ENCODE measurements at places on chromosomes 13 and 19.

DNA sequence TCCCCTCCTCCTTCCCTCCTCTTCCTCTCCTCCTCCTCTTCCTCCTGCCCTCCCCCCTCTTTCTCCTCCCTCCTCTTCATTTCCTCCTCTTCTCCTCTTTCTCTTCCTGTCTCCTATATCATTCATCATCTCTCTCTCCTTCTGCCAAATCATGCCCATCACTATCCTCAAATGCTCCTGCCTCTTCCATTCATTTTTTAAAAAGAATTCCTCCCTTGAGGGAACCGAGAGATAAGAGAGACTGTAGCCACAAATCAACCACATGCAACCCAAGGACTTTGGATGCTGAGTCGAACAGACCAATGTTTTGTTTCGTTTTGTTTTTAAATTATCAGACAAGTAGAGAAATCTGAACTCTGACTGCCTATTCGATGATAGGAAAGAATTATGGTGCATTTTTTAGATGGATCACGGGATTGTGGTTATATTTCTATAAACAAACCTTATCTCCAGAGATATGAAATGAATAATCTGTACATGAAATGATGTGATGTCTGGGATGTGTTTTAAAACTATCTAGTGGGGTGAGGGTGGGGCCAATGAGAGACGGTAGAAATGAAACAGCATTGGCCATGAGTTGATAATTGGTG, 9.5 kb upstream of the ZNF541 start:
- no peak for DNase-seq

- DNase-seq = no peak
Measured at GRCh38 chr13:20923272-20923671, 20.7 kb upstream of the XPO4 start.

DNA sequence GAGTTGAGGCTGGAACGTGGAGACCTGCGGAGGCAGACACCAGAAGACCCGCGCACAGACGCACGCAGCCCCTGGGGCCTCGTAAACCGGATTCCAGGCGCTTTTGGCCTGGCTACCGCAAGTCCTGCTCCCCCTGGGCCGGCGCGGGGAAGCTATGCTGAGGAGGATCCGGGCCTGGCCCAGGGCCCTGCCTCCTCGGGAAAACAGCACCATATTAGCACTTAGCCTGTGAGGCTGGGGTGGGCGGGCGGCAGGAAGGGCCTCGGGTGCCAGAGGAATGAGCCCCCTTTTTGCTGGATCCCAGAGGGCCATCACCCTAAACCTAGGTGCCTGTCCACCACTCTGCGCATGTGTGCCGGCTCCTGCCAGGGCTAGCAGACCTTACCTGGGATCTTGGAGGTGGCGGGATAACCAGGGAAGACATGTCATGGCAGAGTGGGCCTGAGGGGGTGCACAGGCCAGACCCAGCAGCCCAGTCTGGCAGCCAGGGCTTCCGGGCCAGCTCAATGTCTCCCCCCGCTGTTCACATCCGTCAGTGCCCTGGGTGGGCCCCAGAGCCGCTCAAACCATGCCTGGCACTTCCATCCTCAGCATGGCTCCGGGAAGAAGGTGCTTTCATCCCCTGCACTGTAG, 7.3 kb downstream of the ELOF1 start:
- DNase-seq = no peak

GRCh38 chr19:4088975-4089374, 22.3 kb upstream of the ZBTB7A start:
- peak; percentile 24 for DNase-seq

DNA sequence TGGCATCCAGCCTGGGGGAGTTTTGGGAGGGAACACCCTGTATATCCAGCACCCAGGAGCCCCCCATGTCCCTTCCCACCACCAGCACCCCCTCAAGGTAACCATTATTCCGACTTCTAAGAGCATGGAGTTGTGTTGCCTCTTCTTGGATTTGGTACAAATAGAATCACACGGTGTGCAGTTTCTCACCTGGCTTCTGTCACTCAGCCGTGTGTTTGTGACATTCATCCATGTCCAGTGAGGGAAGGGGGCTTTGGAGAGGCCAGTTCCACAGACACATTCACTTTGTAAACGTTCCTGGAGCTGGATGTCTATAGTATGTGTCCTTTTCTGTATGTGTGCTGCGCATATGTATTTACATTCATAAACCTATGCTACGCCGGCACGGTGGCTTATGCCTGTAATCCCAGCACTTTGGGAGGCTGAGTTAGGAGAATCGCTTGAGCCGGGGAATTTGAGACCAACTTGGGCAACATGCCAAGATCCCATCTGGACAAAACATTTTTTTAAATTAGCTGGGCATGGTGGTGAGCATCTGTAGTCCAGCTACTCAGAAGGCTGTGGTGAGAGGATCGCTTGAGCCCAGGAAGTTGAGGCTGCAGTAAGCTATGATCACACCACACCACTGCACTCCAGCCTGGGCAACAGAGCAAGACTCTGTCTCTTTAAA, 36.6 kb downstream of the MYH14 start:
- no peak for DNase-seq

- DNase-seq = no peak
Measured at GRCh38 chr13:49108196-49108595, 111.9 kb upstream of the MLNR start.

DNA sequence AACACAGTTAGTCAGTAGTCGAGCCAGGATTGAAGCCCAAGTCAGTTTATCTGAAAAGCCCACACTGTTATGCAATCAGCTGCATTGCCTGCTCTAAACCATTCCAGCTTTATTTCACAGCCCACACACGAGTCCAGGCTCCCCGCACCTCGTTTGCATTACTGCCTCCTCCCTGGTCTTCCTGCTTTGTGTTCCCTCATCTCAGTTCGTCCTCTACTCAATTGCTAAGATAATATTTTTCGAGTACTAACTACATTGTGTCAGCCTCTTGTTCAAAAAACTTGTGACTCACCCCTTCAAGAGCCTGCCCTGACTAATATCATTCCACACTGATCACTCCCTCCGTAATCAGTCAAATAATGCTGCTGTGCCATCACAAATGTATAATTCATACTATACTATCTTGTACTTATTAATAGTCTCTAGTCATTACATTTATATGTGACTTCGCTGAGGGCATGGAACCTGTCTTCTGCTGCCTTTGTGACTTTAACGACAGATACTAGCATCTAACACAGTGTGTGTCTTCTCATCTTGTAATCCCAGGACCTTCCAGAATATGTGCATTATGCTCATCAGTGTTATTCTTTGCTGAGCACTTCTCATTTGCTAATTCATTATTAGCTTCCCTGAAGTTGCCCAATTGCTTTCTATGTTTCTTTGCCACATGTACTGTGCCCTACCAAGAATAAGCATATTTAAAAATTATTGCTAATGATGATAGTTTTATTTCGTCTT, 26.2 kb upstream of the WDFY2 start:
- no peak for DNase-seq

DNA sequence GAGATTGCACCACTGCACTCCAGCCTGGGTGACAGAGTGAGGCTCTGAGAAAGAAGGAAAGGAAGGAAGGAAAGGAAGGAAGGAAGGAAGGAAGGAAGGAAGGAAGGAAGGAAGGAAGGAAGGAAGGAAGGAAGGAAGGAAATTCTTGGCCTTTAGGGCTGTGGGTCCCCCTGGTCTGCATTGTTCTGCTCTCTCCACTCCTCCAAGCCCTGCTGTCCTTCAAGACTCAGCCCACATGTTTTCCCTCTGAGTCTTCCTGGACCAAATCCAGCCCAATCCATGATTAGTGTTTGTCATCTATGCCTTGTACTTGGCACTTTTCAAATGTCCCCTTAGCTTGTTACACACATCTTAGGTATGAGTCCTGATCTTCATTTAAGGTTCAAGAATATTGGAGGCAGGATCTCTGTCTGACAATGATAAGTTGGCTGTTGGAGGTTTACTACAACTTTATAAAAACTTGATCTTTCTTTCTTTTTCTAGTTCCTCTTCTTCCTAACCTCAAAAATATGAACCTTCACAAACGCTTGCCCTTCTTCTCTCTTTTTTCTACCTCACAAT, 48.8 kb upstream of the INTS6 start:
- DNase-seq = no peak
